Activated CD4-positive, alpha-beta T cell treated with anti-CD3 and anti-CD28 coated beads, Interleukin-2, amount 10 ng/mL, durations not matched to agents 24 days and 14 days (primary cell): ENCODE measurements at places on chromosomes 1 and 21.

- DNase-seq = no peak
These were observed 457.0 kb downstream of the USP25 start for GRCh38 chr21:16186742-16187141.

GRCh38 chr1:147243841-147244240 lies 1.4 kb downstream of the CHD1L start:
- DNase-seq = no peak

GRCh38 chr1:25550683-25551310 lies 7.4 kb downstream of the LDLRAP1 start:
- DNase-seq = no peak

GRCh38 chr1:92519043-92519442 lies 32.3 kb upstream of the GFI1 start:
- DNase-seq = no peak

DNA sequence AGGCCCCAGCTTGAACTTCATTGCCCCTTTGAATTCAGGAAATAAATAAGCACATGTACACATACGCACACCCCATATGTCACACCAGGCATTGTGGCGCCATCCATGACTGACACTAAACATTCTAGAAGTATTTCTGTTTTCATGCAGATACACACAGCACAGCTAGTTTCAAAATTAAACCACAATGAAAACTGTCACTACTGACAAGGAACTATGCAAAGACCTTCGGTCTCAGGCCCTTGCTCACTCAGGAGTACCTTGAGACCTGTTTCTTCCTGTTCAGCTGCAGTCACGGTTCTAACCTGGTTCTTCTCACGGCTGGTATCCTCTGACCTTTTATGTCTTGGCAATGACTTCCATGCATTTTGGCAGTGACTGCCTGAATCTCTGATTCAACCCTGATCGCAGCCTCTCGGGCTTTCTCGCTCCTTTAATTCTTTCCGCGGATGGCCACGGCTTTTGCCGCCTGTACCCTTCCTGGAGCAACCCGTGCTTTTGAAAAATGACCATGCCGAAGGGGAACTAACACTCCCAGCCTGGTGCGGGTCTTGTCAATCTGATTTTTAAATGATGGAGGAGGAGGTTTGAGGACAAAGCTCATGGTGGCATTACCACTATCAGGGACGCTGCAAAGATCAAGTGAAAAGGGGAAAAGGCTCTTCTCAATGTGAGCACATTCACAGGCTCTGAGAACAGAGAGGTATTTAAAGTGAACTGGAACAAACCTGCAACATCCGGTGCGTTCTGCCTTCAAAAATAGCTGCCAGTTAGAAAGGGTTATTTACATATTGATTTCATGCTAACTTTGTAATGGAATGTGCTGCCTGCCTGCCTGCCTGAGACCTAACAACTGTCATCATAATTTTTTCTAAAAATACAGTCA lies 384.6 kb downstream of the RRAGC start:
- no peak for DNase-seq
